ENCODE measurements at places on chromosomes 6 and 20.

DNA sequence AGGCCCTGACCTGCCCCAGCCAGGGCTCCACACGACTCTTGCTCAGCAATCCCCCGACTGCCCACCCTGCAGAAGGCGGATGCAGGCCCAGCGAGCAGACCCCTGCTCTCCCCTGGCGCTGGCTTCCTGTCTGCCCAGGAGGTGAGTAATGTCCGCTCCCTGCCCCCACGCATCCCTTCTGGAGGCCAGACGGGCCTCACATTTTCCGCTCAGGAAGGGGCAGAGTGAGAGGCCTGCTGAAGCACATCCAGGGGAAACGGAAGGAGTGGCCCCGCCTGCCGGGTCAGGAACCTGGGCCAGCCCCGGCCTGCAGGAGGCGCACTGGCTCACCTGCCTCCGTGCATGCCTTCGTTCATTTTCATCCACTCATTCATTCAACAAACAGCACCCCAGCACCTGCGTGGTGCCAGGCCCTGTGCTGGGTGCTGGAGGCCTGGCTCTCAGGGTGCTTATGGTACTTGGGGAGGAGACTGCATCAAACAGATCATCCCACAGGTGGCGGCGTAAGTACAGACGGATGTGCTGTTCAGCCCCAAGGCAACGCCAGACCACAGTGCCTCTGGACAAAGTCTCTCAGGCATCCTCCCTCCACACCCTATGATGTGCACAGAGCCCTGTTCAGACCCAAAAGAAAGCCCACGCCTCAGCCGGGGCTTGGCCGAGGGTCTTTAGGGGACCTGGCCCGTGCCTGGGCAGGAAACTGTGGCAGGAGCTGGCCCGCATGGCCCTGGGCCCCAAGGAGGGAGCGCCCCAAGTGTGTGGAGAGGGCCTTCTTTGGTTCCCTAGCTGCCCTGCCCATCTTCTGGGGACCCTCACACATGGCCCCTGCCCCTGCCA is 112.1 kb downstream of the ASXL1 start:
- DNase-seq = no peak

DNA sequence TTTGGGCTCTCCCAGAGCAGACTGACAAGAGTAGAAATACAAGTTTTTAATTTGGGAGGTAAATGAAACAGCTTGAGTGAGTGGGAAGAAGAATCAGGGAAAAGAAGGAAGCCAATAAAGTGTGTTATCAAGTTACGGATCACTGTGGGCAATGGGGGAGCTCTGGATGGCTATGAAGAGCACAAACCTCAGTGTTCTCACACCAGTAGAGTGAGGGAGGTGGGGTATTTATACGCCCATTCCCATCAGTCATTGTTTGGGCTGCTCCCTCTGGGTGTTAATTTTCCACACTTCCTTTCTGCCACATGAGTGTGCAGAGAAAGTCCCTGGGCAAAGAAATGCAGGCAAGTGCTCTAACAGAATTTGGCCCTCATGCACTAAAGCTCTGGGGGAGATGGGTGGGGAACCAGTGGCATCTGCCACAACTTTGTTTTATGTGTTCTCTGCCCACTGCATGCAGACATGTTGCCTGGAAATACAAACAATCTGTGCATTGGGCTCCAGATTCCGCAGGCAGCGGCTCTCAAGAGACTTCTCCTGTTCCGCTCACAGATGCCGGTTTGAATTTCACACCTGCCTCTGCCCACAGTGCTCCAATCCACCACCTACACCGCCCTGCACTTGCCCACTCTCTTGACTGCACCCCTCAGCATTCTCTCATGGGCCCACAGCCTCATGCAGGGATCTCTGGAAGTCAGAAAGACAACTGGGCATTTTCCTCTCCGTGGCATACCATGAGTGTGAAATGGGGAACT is 211.1 kb upstream of the RNF24 start:
- no peak for DNase-seq

- DNase-seq = no peak
Observed at GRCh38 chr6:3981917-3982316, 97.0 kb downstream of the FAM217A start.

DNA sequence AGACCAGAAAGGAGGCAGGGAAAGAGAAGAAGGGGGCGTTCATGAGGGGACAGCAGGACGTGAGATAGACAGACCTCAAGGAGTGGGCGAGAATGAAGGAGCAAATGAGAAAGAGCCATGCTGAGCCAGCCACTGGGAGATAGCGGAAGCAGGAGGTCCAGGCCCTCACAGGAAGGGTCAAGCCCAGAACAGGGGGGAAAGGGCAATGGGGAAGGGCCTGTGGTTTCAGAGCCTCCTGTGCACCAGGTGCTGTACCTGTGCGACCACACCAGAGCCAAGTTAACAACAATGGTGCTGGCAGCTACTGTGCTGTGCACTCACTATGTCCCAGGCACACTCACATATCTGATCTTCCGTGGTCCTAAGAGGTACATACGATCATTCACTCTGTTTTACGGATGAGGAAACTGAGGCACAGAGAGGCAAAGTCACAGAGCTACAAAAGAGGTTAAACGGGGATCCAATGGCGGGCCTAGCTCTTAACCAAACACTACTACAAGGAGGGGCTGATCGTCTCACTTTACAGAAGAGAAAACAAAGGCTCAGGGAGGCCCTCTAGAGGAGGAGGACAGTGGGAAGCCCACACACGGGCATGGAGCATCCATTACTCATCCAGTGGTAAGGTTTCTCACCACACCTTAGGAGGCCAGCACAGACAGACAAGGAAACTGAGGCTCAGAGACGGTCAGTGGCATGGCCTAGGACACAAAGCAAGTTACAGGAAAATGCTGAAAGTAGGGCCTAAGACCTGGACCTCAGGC is 129.1 kb downstream of the PREX1 start:
- DNase-seq = no peak

DNA sequence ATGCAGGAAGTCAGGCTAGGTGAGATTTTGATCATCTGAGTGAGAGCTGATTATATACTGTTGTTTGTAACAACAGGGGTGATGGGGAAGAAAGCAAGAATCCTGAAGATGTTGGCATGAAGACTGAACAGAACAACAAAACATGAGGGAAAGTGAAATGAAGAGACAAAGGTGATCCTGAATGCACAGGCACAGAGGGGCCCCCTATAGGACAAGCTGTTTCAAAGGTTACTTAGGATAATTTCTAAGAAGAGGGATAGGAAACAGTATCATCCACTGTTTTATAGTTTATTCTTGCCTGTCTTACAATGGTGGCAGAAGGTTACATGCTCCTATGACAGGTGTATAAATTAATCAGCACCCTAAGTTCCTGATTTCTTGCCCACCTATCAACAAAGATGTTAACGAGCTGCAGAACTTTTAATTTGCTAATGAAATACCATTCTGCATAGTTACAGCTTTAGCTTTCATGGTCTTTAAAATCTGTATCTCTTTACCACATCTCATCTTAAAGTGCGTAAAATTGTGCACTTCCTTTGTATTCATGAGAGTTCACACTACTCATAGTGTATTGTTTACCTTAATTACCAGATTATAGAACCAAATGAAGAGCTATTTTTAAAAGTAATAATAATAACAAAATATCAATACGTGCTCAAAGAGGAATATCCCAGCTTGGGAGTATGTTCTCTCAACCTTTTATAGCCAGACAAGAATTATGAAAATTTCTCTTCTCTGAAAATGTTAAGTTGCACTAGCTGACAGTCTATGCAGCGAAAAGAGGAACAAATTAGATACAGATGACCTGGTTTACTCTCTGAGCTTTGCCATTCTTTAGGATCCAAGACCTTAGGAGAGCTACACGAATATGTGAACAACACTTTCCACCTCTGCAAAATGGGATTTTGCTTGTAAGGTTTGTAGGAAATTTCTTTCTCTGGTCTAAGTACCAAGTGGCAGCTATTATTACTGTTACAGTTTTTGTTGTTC is 192.5 kb downstream of the EDN1 start:
- no peak for DNase-seq

GRCh38 chr6:109186012-109186411 is 90.7 kb downstream of the CEP57L1 start:
- no peak for DNase-seq

DNA sequence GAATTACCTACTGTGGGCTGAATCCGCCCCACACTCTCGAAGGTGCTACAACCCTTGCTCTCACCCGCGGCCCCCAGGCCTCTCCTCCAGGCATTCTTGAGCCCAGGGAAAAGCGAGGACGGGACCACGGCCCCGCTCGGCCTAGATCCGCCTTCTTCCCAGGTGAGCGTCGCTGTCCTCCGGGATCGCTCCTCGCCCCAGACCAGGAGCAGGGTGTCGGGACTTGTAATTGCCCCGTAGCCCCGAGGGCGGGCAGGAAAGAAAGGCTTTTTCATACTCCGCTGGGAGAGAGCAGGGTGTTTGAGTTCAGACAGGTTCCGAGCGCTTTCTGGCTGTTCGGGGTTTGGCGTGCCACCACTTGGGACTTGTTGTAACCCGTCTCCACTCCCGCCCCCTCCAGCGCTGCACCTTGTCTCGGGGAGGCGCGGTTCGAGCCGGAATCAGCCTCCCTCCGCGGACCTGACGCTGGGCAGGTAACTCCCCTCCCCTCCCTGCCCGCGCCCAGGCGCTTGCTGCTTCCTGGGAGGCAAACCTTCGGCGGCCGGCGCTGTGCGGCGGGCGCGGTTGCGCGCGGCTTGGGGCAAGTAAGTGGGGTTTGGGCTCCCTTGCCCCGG is at the start of gene FAM83B:
FAM83B (plus strand) TSS at position 529 of the 614 bp plus-strand sequence. CDS start 23,476 bp downstream, outside the sequence.
- DNase-seq = no peak

DNA sequence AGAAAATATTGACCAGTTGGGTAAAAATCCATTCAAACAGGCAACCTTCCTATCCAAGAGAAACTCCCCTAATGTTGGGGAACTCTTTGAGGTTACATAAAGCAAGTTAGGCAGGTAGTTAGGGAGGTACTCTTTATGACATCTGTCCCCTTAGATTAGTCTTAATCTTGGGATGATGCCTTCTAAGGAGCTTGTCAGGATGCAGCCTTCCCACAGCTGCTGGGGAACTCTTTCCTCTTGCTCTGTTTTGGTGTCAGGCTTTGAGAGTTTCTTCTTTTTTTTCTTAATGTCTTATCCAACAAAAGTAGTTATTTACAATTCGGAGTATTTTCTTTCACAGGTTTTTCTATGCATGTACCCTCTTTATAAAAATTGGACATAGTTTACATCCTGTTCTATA is 194.8 kb downstream of the CDKAL1 start:
- no peak for DNase-seq

DNA sequence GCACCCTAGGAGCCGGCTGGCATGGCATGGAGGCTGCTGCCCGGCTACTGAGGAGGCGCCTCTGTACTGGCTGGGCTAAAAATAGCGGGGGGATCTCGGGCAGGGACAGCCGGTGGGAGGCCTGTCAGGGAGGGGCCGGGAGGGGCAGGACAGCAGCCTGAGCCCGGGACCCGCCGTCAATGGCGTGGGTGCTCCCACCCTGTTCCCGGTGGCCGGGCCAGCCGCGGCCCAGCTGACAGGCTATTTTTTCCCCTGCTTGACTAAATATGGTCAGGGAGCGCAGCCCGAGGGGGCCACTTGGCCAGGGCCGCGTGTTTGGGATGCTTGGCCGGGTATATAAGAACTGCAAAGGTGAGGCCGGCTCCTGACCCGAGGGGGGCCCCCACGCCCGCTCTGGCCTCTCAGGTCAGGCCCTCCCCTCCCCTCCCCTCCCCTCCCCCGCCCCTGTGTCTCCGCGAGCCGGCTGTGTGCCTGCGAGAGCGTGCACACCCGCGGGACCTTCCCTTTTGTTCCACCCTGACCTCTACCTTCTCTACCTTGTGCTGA is 74.4 kb upstream of the GATA5 start:
- DNase-seq = no peak

All from CD4-positive, alpha-beta T cell treated with Interleukin-15 for 4 hours (primary cell).